AG08395 (cell line): ENCODE measurements at places on chromosomes 4 and X.

DNA sequence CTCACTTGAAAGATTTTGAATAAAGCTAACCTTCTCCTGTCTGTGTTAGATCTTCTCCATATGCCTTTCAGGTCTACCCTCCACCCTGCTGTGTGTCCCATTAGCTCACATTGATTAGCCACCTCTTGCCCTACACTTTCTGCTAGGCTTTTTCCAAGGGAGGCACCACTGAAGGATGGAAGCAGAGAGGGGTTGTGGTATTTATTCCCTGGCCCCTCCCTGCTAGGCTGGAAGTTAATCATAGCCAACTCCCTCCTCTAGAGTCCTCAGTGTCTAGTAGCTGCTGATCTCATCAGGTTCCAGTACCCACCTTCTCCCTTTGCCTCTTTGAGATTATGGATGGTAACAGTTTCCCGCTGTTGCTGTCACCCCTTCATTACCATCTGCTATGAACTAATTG is 8.9 kb upstream of the SMIM43 start:
- DNase-seq = no peak

- no peak for DNase-seq
Observed at GRCh38 chr4:10647846-10648245, 36.7 kb downstream of the CLNK start.

GRCh38 chr4:167238226-167238625 is 3.9 kb upstream of the SPOCK3 start:
- DNase-seq = no peak

GRCh38 chr4:97819294-97819693 is 324.0 kb downstream of the STPG2 start:
- DNase-seq = no peak

DNA sequence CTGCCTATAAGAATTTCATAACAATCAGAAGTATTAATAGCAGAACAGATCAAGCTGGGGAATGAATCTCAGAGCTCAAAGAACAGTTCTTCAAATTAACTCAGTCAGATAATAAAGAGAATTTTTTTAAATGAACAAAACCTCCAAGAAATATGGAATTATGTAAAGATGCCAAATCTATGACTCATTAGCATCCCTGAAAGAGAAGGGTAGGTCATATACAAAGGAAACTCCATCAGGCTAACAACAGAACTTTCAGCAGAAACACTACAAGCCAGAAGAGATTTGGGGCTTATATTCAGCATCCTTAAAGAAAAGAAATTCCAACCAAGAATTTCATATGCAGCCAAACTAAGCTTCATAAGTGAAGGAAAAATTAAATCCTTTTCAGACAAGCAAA is 28.6 kb downstream of the CBR4 start:
- DNase-seq = no peak

GRCh38 chr4:83212041-83212851 is 72.4 kb downstream of the COQ2 start:
- no peak for DNase-seq

DNA sequence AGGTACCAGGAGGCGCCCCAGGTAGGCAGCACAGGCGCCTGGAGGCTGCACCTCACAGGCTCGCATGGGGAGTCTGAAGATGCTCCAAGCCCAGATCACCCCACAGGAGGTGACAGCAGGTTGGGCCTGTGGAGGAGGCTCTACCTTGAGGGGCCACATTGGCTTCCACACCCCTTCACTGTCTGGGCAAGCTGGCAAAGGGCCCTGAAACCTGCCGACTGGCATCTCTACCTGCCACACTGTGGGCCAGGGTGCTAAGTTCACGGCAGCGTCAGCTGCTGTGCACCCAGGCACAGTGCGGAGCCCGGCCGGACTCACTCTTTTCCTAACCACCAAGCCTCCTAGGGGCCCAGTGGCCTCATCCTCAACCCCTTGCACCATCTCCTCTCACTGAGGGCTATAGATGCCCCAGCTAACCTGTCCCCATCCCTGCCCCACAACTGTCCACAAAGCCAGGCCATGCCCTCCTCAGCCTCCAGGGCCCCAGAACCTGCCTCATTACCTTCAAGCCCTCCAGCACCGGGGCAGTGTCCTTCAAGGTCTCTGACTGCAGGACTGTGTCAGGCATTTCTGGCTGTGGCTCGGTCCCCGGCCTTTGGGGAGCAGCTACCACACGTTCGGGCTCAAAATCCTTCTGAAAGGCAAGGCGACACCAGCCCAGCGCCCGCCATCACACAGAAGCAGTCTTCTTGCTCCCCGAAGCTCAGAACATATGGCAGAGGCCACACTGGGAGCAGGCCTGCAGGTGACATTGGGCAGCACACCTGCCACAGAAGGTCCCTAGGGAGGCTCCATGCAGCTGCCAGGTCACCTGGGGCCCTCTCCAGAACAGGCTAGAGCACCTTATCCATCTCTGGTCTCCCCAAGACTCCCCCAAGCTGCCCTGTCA is 28.8 kb downstream of the FGFR3 start:
- no peak for DNase-seq

GRCh38 chrX:40107291-40108161 is 9.8 kb upstream of the BCOR start:
- DNase-seq = no peak

- no peak for DNase-seq
Observed at GRCh38 chr4:124757126-124757525, 44.6 kb upstream of the ANKRD50 start.

GRCh38 chr4:93199492-93199891 is 629.1 kb upstream of the ATOH1 start:
- peak; percentile 48 for DNase-seq

DNA sequence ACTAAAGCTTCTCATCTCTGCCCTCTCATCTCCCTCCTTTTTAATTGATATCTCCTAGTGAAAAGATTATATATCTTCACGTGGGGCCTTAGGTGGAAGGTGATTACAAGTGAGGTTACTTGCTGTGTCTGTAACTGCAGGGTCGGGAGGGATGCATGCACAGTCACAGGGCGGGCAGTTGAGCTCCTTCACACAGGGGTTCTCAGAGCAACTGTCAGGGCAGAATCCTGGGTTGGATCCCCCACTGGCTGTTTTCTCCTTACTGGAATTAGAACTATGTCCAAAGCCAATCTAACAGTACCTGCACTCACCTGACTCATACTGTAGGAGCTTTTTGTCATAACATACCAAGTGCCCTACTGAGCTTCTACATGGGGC is 141.1 kb downstream of the AASDH start:
- no peak for DNase-seq

GRCh38 chrX:12961196-12961718 is 13.7 kb upstream of the TMSB4X start:
- DNase-seq = no peak

DNA sequence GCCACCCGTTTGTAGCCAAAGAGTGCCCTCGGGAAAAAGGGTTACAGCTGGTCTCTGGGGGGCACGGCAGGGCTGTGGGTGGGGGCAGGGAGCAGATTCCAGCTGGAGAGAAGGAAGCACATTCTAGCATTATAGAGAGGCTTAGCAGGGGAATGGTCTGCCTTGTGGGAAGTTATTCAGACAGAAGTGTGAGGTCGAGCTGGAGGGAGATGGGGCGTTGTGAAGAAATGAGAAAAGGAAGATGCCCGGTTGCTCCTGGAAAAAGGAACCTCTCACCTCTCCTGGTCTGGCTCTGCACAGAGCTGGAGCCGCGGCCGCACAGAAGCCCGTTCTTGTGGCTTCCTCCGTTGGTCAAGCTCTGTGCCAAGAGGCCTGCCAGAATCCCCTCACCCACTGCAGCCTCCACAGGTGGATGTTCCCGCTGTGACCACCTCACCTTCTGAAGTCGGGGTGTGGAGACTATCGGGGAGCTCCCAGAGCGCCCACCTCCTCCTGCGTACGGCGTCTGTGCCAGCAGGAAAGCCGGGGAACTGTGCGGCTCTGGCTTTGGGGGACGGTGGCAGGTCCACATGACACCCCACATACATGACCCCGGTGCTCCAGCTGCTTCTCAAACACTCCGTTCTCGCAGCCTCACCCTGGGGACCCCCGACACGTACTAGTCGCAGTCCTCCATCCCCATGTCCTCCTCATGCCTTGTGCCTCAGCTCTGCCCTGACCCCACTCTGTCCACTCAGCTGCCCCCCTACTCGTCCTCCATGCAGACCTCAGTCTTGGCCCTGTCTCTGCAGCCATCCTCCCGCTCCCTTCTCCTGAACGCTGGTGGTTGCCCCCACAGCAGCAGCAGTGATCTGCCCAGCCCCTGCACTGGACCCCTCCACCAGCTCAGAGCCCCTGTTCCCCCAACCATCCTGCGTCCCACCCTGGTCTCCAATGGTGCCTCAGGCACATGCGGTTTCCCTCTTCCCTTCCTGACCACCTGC is 52.2 kb upstream of the HGFAC start:
- DNase-seq = no peak

DNA sequence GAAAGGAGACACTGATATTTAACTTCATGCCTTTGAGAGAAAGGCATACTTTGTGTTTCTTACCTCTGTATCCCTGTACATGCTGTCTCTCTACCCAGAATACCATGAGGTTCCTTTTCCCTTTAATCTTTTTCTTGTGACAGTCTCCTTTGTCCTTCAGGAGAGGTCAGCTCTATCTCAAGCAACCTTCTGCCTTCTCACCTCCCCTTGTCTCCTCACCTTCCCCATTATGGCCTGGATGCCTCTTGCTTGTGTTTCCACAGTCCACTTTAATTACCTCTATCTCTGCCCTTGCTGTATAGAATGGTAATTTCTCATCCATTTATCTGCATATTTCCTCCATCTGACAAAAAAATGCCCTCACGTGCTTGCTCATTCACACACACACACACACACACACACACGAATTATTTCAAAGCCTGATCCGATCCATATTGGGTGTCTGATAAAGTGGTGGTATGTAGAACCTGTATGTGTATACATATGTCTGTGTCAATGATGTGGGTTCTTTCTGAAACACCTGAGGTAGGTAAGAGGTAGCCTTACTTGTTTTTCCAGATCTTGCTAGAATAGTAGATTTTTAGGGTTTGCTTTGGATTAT is 28.5 kb downstream of the MSN start:
- no peak for DNase-seq

GRCh38 chr4:1599026-1599481 is 85.1 kb downstream of the FAM53A start:
- DNase-seq = no peak

DNA sequence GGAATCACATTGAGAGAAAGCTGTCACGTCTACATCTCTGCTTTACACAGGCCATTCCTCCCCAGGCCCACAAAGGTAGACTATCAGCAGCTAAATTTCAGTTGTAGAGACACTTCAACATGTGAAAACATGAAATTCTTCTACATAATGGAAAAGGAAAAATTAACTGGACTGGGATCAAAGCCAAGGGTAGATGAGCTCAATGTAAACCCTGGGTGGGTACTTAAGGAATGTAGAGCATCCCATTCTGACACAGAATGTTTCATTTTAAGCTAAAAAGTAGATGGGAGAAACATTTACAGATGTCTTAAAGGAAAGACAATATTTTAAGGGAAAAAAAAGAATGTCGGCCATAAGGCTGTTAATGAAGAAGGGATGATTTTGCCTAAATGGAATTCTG is 51.3 kb upstream of the NPNT start:
- DNase-seq = peak; percentile 2

GRCh38 chr4:145623831-145624230 is 4.6 kb downstream of the MMAA start:
- peak; percentile 6 for DNase-seq

GRCh38 chr4:113584407-113585150 is 177.0 kb downstream of the CAMK2D start:
- DNase-seq = peak; percentile 45

- no peak for DNase-seq
Observed at GRCh38 chrX:44935640-44936039, 62.7 kb downstream of the KDM6A start.

DNA sequence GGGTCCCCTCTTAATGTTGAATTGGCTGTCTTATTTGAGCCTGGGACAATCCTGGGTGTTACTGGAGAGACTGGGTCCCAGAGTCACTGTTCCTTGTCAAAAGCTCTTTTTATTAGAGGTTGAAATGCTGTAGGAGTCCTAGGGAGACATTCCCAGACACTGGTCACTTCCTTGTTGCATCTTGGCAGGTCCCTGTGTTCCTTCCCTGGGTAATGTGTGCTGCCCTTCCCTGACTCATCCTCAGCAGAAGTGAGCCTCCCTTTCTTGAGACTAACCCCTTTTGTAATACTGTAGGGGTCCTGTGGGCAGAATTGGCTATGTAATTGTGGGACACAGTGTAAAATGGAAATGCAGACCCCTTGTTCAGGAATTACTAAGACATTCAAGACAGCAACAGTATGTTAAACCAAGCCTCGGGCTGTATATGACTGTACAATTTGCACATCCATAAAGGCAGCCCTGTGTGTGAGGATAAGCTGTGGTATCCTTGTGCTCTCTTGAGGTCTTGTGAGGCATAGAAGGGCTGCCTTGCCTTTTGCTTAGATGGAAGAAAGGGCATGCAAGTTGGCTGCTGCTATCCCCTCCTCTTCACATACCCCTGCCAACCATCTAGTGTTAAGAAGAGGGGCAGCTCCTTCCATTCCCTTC is 53.5 kb downstream of the DCLK2 start:
- DNase-seq = no peak

DNA sequence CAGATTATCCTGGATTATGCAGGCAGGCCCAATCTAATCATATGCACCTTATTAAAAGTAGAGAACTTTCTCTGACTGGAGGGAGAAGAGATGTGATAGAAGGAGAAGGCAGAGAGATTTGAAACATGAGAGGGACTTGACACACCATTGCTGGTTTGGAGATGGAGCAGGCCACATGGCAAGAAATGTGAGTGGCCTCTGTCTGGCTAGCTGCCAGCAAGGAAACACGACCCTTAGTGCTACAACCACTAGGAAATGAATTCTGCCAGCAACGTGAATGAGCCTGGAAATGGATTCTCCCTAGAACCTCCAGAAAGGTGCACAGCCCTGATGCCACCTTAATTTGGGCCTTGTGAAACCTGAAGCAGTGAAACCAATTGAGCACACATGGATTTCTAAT is 79.5 kb upstream of the MBNL3 start:
- DNase-seq = no peak
